ENCODE measurements at places on chromosomes 5 and 9. TPM values are rescaled to one million over a fixed set of nuclear protein-coding genes. Genes with fewer than 3 reads are reported as not detected.

The LRRC70 gene
- 2.3 TPM for total RNA-seq

The ZBED3 gene
- 2.8 TPM for total RNA-seq

The RHOBTB3 gene
- total RNA-seq, result 43.3 TPM

The PCA3 gene
- total RNA-seq, result 0.92 TPM

The CNTNAP3 gene
- total RNA-seq, result 1.1 TPM

The GALT gene
- 58.6 TPM for total RNA-seq

The VDAC1 gene
- 85.4 TPM for total RNA-seq

The SLC1A3 gene
- total RNA-seq, result 3.3 TPM

The C5 gene
- 485 TPM for total RNA-seq

The CTXN3 gene
- not detected for total RNA-seq

The KLHL3 gene
- 5.0 TPM for total RNA-seq

The SLC28A3 gene
- 1.3 TPM for total RNA-seq
